M059J (cell line): ENCODE measurements at places on chromosomes 11 and 22.

GRCh38 chr11:100174881-100175280 is 512.2 kb upstream of the ARHGAP42 start:
- no peak for DNase-seq

DNA sequence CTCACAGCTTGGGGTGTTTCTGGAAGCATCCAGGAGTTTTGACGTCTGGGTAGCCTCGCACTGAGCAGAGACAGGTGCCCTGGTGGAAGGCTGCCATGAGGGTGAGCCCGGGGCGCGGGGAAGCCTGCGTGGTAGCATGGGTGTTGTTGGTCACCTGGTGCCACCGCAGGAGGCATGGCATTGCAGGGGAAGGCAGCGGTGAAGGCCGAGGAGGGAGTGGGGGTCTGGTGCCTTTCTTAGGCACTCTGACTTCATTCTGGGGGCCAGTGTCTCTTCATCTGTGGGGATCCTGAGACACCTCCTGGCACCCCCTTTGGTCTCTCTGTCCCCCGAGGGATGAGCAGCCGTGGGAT is 271.2 kb downstream of the TBC1D22A start:
- no peak for DNase-seq

- no peak for DNase-seq
Observed at GRCh38 chr11:133500936-133501335, 31.4 kb downstream of the OPCML start.

DNA sequence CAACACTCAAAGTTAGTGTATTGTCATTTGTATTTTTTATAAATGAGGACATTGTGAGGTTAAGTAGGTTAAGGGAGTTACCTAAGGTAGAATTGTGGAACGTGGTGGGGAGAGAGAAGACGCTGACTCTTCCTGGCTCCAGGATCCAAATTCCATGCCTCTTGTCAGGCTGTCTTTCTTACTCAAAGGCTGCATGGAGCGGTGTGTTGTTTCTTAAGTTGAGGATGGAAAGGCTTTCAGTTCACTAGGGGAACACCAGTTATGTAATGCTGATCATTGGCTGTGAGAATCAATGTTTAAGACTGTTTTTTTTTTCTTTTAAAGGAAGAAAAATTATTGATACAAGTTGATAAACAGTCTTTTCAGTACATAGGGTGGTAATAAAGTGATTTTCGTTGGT is 2.9 kb downstream of the UBE2L3 start:
- no peak for DNase-seq

GRCh38 chr11:56624661-56625110 is 10.0 kb upstream of the OR5M1 start:
- peak; percentile 73 for DNase-seq

DNA sequence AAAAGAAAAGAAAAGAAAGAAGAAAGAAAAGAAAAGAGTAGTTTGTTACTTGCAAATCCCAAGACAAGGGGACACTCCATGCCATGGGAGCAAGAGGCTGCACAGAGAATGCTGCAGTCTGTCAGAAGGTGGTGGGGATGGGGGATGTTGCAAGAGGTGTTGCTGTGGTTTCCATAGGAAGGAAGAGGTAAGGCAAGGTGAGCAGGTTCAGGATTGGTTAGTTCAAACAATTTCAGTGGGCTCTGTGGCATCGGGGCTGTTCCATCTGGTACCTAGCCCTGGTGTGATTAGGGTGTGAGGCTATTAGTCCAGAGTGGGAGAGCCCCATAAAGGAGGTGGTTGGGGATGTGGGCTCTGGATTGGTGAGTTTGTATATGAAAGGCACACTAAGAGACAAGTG is 172.7 kb downstream of the BCR start:
- DNase-seq, result no peak

- no peak for DNase-seq
Observed at GRCh38 chr11:64314805-64315561, 2.4 kb downstream of the TRMT112 start.

DNA sequence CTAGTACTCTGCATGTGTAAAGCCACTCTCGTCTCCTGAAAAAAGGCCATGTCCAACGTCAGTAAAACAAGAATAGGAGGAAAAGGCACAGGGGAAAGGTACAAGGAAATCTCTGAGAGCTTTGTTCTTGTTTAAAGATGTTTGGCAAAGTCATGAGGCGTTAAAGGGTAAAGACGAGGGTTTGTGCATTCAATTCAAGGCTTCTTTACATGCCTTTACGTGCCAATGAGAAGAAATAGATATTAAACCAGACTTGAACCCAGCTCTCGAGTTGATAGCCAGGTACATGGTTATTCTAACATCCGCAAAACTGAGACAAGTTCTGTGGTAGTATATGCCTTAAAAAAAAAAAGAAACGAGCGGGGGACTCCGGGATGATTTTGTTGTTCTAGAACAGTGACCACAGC is 704 bp upstream of the CFL1 start:
- DNase-seq, result no peak

DNA sequence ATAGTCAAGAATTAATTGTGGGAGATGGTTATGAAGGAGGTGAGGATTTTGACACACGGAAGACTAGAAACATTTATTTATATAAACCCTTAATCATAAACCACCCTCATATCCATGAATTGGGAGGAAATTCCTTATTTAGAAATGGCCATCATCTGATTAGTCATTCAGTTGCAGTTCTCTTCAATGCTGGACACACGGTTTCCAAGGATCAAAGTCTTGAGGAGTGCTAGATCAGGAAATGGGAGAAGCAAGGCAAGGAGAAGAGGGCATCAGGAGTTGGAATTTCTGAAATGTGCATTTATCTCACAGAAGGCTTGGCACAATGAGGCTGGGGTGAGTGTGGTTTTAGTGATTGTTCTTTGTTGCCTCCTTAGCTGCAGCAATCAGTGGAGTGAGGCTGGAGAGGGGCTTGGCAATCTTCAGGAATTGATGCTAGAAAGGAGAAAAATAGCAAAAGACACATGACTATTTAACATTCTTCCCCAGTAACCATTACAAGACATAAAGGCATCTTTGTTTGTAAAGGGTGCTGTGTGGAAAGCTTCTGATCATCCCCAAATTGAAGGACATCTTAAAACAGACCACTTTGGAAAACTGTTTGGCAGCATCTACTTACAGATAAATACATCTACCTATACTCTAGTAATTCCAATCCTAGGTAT is 21.6 kb upstream of the GDPD4 start:
- peak; percentile 8 for DNase-seq

GRCh38 chr11:61555051-61555969 is 25.6 kb downstream of the SYT7 start:
- DNase-seq, result no peak
